ENCODE measurements at places on chromosomes 13 and 19.

- no peak for DNase-seq
Observed at GRCh38 chr19:3612901-3613741, 6.4 kb upstream of the TBXA2R start.

DNA sequence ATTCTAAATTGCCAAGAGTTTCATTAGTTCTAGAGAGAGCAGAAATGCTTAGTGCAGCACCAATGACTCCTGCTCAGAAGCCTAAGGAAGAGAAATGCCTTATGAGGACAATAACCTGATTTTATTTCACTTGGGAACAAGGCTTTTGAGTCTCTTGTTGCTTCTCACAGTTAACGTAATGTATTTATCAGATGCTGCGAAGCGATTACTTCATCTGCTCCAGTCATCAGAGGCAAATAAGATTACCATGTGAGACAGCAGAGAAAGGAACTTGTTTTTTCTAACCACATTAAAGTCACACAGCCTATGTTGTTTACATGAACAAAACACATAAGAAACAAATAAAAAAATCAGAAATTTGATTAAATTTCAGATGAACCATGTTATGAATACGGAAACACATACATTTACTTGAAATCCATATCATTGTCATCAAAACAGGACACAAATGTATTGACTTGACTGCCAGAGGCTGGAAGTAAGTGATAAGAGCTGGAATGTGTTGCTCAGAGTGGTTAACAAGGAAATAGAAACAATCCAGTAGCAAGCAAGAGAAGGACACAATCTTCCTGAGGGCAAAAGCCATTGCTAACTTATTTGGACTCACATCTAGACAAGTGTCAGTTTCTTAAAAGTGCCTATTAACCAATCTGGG is 147.3 kb downstream of the LHFPL6 start:
- no peak for DNase-seq

DNA sequence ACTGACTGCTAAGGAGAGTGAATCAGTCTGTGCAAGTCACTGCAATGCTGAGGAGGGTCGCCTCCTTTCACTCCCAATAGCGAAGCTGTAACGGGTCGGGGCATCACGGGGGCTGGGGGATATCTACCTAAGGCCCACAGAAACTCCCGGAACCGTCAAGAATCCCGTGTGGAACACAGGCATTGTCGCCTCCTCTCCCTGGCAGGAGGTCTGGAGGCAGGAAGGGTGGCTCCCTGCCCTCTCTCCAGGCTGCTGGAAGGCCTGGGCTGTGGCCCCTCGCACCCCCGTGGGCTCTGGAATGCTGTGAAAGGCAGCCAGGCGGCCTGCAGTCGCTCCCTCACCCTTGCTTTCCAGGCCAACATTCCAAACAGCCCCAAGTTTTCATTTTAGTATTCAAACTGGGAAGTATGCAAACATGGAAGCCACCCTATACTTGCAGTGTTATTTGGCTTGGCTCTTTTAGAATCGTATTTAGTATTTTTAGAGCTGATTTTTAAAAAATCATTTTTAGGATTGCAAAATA is 109.4 kb downstream of the CRYL1 start:
- no peak for DNase-seq

DNA sequence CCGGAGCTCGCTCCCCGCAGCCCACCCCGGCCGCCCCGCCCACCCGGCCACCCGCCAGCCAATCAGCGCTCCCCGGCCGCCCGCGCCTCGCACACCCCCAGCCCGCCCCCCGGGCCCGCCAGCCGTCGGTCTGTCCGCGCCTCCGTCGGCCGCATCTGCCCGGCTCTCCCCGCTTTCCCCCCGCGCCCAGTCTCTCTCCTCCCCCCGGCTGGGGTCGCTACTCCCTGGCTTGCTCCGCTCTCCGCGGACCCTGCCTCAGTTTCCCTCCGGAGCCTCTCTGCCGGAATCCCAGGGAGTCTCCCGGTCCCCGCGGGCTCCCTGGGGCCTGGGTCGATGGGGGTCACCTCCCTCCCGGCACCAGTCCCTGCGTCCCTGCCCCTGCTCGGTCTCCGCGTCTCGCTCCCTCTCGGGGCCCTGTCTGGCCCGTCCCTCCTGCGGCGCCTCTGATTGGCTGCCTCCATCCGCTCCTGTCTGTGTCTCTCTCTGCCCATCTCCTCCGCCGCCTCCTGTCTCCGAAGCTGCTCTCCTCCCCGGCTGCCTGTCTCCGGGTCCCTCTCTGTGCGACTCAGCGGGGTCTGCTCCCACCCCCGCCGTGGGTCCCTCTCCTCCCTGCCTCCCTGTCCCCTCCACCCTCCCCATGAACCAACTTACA is 484 bp downstream of the IL11 start:
- DNase-seq = no peak

- no peak for DNase-seq
Observed at GRCh38 chr13:42014119-42014518, 34.3 kb upstream of the DGKH start.

DNA sequence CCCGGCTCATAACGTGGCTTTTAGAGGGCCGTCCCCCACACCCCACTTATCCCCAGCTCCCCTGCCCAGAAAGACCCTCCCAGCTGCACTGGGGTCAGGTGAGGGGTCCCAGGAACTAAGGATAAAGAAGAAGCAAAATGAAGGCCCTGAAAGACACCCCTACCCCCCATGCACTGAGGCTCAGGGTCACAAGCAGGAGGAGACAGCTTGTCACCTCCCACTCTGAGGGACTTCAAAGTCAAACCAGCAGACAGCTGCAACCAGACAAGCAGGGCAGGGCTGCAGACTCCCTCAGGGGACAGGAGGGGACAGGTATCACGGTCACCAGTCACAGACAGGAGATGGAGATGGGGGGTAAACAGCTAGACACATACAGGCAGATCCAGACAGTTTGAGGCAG is 6.1 kb upstream of the NANOS3 start:
- no peak for DNase-seq

GRCh38 chr13:48094404-48094780 is 512 bp downstream of the MED4 start:
- DNase-seq = no peak

- DNase-seq = no peak
Observed at GRCh38 chr19:41866284-41866683, 6.2 kb downstream of the RPS19 start.

DNA sequence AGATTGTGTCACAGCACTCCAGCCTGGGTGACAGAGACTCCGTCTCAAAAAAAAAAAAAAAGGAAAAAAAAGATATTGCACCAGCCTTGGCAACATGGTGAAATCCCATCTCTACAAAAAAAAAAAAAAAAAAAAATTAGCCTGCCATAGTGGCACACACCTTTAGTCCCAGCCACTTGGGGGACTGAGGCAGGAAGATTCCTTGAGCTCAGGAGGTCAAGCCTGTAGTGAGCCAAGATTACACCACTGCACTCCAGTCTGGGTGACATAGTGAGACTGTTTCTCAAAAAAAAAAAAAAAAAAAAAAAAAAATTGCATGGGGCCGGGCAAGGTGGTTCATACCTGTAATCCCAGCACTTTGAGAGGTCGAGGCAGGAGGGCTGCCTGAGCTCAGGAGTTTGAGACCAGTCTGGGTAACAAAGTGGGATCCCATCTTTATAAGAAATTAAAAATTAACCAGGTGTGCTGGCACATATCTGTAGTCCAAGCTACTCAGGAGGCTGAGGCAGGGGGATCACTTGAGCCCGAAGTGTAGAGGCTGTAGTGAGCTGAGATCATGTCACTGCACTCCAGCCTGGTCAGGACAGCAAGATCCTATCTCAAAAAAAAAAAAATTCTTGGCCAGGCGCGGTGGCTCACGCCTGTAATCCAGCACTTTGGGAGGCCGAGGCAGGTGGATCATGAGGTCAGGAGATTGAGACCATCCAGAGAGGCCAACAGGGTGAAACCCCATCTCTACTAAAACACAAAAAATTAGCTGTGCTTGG is 7.1 kb upstream of the HDGFL2 start:
- no peak for DNase-seq

DNA sequence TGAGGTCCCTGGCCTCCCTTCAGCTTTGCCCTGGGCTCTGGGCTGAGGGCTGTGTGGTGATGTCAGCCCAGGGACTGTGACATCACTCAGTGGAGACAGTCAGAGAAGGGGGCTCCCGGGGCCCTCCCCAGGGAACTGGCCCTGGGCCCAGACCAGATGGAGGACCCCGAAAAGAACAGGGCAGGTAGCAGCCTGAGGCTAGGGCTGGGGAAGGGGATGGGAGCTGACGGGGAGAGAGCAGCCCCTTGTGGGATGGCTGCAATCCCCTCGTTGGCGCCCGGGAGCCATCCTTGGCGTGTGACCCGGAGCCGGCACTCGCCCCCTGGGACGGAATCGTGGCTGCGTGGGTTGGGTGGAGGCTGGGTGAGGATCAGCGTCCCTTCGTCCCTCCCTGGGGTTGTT is 13.6 kb downstream of the CSNK1G2 start:
- no peak for DNase-seq

DNA sequence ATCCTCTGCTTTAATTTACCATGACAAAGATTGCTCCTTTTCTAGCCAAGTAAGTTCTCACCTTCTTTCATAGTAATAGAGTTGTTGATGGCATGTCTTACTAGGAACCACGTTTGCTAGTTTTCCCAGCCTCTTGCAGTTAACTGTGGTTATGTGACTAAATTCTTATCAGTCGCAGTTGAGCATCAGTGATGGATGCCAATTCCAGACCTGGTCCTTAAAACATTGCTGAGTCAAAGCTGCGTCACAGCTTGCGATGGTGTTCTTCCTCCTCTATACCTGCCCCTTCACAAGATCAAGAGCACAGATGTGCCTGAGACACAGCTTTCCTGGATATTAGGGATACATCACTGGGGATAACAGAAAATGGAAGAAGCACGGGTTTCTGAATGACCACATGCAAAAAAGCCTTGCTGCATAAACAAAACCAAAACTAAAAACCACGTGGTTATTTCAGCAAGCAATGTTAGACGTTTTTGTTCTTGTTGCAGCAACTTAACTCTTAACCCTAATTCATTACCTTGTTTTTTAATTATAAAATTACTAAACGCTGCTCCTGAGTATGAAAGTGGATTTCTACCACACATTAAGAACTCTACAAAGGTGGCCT is 97.6 kb upstream of the DACH1 start:
- no peak for DNase-seq

- DNase-seq = no peak
Observed at GRCh38 chr19:19113040-19113626, 25.1 kb downstream of the TMEM161A start.

DNA sequence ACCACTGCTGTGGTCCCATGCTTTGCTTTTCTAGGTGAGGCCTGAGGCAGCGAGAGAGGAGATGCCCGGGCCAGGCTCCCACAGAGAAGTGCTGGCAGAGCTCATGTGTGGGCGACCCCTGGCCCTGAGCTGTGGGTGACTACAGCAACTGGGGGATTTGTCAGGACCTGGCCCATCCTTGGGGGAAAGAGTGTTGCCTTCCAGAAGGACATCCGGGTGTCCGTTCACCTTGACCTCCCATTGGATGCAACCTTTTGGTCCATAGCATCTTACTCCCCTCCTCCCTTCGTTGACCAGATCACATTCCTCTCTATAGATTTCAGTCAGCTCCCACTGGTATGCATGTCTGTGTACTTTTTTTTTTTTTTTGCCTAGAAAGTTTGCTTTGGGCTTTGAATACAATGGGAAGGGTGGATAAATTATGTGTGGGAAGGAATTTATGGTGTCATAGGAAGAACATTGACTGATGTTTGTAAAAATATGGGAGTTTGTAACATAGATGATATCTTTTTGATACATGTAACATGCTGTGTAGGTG is 84.2 kb upstream of the RNF113B start:
- DNase-seq = no peak

- DNase-seq = no peak
Observed at GRCh38 chr19:53898636-53899341, 10.3 kb upstream of the CACNG7 start.

Measured in T follicular helper cell (primary cell).